ENCODE measurements at places on chromosomes 5 and 9.
A peak's percentile ranks its signal among the peaks of the same experiment; 100 is the strongest.

GRCh38 chr9:130368631-130369103 is 76.1 kb upstream of the ASS1 start:
- no peak for DNase-seq

DNA sequence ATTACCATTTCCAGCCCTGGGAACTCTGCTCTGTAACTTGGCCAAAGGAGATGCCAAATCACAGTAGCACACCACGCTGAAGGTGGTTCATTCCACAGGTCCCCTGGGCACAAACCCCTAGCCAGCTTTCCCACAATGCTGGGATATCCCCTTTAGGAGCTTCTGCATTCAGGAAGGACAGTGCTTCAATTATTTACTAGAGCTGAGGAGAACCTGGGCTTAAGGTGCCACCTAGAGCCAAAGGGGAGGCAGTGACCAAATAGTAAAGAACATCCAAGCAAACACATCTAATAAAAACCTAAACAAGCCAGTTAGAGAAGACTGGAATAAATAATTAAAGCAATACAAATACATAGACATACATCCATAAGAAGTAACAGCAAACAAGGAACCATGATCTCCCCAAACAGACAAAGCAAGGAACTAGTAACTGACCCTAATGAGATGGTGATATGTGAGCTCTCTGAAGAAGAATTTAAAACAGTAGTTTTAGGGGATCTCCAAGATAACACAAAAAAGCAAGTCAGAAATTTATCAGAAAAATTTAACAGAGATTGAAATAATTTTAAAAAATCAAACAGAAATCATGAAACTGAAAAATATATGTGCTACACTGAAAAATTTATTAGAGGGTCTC is 14.6 kb downstream of the KIF4B start:
- peak; percentile 32 for DNase-seq

DNA sequence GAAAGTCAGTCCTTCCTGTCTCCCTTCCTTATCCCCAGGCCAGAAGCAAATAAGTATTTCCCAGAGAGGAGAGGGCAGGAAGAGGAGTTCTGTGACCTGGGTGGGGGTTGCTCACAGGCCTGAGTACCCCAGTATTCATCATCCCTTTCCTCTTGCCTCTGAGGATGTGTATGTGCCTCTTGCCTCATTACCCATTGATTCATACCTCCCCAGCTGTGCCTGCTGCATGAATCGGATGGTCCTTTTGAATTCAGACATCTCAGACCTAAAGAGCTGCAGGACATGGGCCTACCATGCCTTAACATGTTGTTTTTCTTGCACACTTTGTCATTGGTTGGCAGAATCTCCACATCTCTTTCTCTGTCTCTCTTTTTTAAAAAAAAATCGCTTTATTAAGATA is 112.8 kb upstream of the SHB start:
- DNase-seq, result no peak

- no peak for DNase-seq
These were observed 220.6 kb downstream of the TAF11L14 start for GRCh38 chr5:17854901-17855300.

DNA sequence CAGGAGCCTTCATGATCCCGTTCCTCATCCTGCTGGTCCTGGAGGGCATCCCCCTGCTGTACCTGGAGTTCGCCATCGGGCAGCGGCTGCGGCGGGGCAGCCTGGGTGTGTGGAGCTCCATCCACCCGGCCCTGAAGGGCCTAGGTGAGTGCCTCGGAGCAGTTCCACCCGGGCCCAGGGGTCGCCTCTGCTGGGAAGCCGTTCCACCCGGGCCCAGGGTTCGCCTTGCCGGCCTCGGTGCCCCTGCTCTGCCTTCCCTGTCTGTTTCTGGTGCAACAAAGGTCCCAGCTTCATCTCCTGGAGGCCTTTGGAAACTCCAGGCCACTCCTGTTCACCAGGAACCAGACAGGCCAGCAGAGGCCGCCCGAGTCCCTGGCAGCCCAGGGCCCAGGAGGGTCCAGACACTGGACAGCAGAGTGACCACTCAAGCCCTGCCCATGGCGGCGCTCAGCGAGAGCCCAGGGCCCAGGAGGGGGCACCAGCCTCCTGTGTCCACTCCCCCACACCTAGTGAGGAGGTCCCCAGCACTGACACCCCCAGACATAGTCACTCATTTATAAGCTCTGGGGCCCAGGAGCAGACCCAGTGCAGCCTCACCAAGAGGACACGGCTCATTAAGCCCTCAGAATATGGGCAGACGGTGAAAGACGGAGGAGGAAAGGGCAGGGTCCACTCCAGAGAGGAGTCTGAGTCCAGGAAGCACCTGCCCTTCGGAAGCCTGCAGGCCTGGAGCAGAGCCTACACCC is 7.5 kb downstream of the SLC6A19 start:
- DNase-seq, result peak; percentile 74

GRCh38 chr5:73918791-73919221 is 292.8 kb downstream of the ARHGEF28 start:
- no peak for DNase-seq

- DNase-seq, result no peak
These were observed 3.9 kb downstream of the SPARC start for GRCh38 chr5:151682751-151683331.

- DNase-seq, result peak; percentile 65
These were observed 9.6 kb downstream of the ACSL6 start for GRCh38 chr5:132001647-132002561.

GRCh38 chr5:123441408-123441807 is 18.2 kb upstream of the CEP120 start:
- DNase-seq, result no peak

GRCh38 chr9:129121483-129121882 is 10.3 kb downstream of the PTPA start:
- no peak for DNase-seq

DNA sequence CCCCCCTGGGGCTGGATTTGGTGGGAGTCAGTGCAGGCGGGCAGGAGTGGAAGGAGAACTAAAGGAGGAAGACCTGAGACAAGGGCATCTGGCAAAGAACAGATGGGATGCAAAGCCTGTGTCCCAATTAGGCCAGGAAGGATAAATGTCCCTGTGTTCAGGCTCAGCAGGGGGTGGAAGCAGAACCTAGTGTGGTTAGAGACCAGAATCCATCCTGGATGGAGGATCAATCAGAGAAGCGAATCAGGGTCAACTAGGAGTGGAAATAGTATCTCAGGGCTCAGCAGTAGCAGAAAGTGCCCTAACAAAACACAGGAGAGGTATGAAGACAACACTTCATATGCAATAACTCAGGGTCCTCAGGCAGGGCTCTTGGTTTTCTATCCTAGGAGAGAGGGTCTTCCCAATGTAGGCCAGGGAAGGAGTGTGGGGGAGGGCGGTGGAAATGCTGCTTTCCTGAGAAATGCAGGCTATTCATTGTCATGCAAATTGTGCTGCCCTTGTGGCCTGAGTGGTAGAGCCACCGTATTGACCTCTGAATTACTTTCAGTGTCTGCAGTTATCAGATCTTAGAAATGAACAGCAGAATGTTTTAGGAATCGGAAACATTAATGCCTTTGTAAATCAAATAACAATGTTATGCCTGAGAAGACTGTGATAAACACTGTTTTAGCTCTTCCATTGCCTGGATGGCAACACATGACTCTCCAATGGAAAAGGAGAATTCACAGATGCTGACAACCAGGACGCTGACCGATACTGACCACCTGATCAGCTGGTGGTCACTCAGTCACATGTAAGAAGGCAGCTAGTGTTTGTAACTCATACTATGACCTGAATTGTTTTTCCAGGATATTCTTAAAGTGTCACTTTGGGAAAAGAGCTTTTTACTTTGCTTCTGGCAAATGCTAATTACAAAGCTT is 323.6 kb downstream of the SEMA5A start:
- DNase-seq, result no peak

DNA sequence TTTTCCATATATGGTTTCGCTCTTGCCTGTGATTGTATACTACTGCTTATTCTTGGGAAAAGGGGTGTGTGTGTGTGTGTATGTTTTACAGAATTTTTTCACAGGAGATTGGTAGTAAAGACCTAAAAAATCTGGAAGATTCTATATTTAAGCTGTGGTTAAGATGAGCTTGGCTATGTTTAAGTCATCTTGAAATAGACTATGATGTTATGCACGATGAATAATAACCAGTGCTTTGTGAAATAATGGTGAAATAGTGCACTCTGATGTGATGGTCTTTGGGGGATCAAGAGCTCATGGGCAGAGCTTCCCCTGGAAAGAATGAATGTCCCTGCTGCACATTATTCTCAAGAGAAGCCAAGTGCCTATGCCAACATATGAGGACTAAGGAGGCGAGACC is 301.0 kb downstream of the ACTL7B start:
- DNase-seq, result no peak

GRCh38 chr5:172815631-172816030 is 18.4 kb upstream of the ERGIC1 start:
- no peak for DNase-seq

- no peak for DNase-seq
These were observed 57.0 kb upstream of the GRAMD2B start for GRCh38 chr5:126366199-126366560.

DNA sequence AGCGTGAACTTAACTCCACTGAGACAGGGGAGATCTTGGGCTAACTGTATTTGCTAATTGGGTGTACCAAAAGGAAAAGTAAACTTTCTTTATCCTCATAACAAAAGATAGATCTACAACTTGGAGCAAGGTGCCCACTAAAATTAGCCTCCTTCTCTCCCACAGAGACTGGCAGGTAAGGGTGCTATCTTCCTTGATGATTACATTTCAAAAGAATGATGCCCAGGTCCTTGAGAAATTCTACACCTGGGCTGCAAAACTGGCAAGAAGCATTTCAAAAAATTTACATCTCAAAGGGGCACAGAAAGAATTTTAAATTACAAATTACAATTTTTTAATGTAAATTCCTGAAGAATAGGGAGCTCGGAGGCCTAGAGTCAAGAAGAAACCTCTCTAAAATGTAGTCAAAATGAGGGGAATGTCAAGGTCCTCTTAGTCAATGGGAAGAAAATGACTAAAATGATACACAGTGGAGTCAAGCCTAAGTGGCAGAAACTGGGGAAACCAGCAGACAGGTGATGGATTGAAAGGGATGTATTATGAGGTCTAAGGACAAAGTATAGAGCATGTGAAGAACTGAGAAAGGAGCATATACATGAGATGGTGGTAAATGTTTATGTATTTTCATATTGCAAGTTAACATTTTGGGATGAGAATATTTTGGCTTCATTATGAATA is 348.3 kb upstream of the TUSC1 start:
- no peak for DNase-seq

DNA sequence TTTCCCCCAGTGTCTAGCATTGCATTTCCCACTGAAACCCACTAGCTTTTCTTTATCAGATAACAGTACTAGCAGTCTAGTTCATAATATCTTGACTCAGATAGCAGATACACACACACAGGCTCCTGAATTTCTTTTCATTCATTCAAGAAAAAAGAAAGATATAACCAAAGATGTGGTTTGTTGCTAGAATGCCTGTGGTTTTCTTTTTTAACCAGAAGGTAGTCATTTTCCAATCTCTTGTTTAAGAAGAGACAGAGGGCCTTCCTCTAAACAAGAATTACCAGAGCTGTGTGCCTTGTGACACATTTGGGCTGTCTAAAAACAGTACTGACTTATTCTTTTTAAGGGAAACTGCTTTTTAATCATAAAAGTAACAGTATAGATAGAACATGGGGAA is 167.3 kb downstream of the PJA2 start:
- no peak for DNase-seq

DNA sequence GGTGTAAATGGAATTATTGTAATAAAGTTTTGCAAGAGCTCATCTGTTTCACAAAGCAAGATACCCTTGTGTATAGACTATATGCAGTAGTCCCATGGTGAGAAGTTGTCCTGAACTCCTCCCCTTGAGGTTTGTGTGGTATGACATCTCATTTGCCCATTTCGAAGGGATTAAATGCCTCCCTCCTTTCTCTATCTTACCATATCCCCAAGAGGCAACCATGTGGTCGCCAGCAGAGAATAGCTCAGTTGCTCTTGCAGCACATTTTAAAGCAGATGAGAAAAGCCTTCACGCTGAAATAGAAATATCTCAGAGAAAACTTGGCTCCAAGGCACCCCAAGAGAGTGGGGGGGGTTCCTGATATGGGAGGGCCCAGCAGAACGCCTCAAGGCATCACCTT is 4.6 kb downstream of the SEMA6A start:
- DNase-seq, result no peak

GRCh38 chr5:117829646-117830045 is 1158.7 kb downstream of the DTWD2 start:
- DNase-seq, result no peak

DNA sequence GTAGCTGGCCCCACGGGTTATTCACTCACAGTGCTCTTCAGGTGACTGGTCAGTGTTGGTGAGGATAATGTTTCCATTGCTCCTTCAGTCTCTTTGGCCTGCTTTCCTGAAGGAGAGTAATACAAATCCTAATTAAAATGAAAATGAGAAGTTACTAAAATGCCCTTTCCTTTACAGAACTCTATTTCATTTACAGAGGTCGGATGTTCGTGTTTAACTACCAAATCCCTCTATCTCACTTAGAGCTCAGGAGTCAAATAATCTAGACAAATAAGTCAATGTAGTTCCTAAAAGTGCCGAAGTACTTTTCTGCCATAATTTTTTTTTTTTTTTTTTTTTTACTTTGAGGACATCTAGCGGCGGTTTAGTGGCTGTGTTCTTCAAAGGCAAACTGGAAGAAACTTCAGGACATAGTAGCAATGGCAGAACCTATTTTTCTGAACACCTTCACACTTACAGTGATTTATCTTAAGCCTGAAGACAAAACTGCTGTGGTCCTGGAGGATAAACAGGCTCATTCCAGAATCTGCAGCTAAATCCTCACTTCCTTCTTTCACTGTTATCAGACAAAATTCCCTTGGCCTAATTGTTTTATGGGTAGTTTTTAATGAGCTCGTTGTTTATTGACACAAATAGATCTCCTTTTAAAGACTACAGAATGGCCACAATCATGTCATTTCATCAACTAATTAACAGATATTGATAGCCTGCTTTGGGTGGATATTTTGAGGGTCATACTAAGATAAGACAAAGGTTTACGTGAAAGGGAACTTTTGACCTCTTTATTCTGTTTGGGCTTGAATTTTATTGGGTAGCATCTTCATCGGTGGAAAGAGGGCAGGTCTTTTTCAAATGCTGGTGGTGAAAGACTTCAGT is 207.6 kb upstream of the DMRTA1 start:
- DNase-seq, result no peak

DNA sequence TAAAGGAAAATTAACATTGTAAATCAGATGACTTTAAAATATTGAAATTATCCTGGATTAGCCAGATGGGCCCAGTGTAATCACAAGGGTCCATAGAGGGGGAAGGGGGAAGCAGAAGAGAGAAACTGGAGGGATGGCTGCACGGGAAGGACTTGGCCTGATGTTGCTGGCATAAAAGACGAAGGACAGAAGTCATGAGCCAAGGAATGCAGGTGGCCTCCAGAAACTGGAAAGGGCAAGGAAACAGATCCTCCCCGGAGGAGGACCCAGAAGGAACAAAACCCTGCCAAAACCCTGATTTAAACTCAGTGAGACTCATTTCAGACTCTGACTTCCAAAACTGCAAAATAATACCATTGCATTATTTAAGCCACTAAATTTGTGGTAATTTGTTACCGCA is 100.2 kb downstream of the ADAMTS2 start:
- DNase-seq, result no peak

DNA sequence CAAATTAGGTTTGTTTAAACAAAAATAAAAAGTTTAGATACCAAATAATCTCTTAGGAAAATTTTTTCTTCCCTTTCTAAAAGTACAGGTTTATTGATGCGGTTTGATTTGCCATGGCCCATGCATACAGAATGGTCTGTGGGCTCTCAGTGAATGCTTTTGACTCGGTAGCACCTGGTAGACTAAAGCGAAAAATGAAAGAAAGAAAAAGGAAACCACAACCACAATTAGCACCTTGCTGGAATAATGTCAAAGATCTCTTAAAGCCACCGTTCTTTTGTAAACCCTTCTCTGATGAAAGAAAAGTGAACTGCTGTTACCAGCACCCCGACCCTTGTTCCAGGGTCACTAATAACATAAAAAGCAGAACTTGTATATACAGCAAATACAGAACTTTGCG is 157.9 kb downstream of the NFIB start:
- DNase-seq, result no peak

All from Calu3 (cell line).